ENCODE measurements at places on chromosomes 5 and 9.

DNA sequence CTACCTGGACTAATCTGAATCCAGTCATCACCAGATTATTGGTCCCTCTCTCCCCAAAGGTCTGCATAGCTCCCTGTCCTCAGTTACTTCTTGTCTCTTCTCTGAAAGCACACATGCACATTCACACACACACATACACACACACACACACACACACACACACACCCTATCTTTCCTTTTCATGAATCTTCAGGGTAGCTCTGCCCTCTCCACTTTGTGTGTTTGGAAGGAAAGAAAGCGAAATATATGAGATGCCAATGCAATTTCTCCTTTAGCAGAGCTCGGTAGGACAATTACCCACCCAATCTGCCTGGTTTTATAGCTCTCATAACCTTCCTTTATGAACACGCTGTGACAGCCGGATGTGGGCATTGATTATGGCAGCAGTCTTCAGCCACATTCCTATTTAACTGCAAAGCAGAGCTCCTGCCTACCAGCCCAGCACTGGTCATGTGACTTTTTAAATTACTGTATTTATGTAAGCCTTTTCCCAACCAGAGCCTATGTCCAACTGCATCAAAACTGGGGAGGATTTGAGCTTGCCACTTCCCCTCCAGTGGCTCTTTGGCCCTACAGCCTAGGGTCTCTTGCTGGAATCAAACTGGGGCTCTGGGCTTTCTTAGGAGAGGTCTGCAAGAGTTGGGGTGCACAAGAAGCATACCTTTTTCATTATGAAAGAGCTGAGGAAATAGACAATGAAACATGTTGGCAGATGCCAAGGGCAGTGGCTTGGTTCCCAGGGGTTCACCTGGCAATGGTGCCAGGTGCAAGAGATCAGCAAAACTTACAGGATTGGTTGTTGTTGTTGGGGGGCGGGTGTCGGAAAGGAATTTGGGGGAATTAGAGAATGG lies 20.8 kb upstream of the MATR3 start:
- no peak for DNase-seq

DNA sequence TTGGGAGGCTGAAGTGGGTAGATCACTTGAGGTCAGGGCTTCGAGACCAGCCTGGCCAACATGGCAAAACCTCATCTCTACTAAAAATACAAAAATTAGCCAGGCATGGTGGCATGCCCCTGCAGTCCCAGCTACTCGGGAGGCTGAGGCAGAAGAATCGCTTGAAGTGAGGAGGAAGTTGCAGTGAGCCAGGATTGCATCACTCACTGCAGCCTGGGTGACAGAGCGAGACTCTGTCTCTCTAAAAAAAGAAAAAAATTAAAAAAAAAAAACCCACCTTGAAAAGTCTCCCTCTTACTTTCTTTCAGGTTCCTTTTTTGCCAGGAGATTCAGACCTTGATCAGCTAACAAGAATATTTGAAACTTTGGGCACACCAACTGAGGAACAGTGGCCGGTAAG lies 34.2 kb downstream of the CDK7 start:
- no peak for DNase-seq

- no peak for DNase-seq
These were observed 137.8 kb downstream of the LPAR1 start for GRCh38 chr9:110900456-110900855.

DNA sequence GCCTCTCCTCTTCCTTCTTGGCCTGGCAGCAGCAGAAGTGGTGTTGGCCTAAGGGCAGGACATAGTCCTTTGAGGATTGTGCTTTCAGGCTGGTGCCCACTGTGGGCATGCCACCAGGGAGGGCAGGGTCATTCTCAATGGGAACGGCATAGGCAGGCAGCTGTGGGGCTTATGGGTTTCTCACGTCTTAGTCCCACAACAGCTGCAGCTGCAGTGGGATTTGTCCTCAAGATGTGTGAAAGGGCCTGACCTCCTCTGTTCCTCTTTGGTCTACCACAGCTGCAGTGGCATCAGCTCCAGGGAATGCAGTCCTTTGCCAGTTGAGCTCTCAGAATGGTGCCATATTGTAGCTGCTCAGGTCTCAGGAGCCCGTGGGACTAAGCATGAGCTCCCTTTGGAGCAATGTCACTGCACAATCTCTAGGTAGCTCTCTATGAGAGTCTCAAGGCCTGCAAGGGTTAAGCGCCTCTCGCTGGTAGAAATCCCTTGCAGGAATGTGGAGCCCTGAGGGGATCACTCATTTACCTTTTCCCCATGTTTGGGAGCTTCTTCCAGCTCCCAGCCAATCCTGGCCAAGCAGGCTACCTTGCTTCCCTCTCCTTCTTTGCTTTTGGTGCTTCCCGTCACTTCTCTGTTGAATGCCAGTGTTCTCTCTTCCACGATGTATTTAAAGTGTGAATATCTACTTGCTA lies 104.8 kb downstream of the GNA14 start:
- no peak for DNase-seq

DNA sequence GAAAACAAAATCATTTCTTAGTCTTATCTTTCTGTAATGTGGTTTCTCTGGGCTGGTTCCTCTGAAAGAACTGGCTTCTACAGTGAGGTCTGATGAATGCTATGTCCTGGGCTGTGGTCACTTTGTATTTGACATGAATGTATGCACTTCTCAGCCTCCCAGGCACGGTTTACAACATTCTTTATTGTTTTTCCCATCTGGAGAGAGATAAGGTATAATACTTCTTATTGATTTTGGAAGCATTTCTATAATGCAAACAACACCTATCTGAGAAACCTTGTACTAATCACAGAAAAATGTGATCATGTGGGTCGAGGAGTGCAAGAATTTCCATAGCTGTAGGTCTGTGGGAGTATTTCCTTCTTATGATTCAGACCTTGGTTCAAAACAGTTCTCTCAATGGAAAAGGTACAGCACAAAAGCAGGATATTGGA lies 46.9 kb downstream of the ACTBL2 start:
- DNase-seq: no peak

- DNase-seq: no peak
These were observed 137.1 kb upstream of the BASP1 start for GRCh38 chr5:17080361-17080760.

- no peak for DNase-seq
These were observed 54.0 kb downstream of the PLPP1 start for GRCh38 chr5:55480781-55481180.

- DNase-seq: peak; percentile 54
These were observed 627 bp downstream of the ARRDC1 start for GRCh38 chr9:137606005-137606621.

DNA sequence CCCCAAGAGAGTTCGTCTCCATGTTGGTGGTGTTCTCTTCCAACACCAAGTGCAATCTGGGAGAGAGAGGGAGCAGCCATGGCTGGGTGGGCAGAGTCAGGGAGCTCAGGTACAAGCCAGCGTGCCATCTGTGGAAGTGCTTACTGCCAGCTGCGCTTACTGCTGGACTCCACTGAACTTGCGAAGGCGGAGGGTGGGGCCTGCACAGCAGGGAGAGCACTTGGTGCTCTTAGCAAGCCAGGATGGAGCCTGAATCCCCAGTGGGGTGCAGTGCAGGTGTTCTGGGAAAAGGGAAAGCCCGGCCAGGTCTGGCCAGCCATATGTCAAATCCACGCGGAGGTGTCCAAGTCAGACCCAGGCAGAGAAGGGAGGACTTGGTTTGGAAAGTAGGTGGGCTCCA lies 142.0 kb downstream of the FANCC start:
- no peak for DNase-seq

DNA sequence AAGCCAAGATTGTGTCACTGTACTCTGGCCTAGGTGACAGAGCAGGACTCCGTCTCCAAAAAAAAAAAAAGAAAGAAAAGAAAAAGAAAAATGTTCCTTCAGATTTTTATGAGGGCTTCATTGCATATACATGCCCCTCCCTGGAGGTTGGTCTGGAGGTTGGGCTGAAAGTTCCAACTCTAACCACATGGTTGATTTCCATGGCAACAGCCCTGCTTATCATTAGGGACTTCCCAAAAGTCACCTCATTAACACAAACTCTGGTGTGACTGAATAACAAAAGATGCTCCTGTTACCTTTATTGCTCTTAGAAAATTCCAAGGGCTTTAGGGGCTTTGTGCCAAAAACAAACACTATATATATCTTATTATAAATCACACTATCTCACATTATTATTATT lies 113.8 kb downstream of the TMC1 start:
- no peak for DNase-seq

DNA sequence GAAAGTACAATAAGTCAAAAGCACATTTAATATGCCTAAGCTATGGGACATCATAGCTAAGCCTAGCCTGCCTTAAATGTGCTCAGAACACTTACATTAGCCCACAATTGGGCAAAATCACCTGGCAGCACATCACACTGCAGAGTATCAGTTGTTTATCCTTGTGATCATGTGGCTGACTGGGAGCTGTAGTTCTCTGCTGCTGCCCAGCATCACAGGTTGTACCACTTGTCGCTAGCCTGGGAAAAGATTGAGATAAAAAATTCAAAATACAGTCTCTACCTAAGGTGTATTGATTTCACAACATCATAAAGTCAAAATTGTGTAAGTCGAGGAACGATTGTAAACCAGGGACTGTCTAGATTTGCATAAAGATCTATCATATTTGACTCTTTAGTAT lies 58.6 kb downstream of the CAMK4 start:
- DNase-seq: no peak

DNA sequence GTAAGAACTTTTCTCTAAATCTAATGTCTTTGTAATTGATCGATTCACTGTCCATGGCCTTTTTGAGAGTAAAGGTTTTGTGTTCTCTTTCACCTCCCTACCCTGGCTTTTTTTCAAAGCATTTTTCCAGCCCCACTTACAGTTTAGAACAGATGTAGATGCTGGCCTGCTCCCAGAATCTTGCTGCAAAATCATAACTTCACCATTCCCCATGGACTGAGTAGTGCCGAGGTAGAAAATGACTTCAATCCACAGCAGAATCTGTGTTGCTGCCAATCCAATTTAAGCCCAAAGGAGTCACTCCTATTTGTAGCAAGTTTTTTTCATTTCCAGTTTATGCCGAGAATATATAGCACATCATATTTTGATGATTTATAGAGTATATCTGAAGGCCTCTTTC lies 46.5 kb upstream of the CEMIP2 start:
- no peak for DNase-seq

DNA sequence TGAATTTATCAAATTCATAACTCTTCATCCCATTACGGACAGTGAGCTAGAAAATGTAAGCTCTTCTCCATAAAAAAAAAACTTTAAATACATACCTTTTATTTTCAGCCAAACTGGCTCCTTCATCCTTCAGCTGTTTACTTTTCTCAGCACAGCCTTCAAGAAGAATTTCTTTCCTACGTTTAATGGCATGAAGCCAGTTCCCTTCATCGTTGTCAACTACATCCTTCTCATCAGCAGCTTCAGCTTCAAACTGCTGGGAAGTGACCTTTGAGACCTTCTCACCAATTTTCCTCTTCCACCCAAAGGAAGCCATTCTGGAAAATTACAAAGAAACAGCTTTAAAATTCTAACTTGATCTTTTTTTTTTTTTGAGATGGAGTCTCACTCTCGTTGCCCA lies 9.1 kb downstream of the TTC33 start:
- DNase-seq: no peak

GRCh38 chr5:157390551-157391297 lies 69.3 kb upstream of the NIPAL4 start:
- DNase-seq: peak; percentile 34

DNA sequence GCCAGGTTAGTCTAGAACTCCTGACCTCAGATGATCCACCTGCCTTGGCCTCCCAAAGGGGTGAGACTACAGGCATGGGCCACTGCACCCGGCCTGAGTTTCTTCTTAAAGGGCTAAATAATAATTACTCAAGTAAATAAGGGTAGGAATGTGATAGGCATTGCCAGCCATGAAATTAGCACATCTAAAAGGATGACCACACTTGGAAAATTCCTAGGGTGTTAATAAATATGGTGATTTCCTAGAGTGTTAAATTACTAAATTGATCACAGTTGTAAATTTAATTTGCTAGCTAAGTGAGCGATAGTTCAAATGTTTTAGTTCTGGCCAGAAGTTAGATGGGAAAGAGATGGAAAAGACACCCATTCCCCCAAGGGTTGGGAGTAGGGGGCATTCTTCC lies 53.4 kb downstream of the UBAP1 start:
- DNase-seq: no peak

GRCh38 chr9:93132287-93132927 lies 1.6 kb downstream of the NINJ1 start:
- DNase-seq: peak; percentile 24

DNA sequence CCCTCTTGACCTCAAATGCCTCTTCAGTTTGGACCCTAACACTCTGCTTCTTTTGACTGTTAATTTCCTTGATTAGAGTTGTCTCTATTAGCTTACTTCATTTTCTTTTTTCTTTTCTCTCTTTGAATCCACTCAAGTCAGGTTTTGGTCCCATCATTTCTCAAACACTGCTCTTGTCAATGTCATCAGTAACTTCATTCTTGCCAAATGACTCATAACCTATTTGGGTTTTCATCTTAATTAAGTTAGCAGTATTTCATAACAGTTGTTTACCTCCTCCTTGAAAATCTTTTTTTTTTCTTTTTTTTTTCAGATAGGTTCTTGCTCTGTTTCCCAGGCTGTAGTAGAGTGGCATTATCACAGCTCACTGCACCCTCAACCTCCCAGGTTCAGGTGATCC lies 119.6 kb downstream of the PARP8 start:
- DNase-seq: no peak

DNA sequence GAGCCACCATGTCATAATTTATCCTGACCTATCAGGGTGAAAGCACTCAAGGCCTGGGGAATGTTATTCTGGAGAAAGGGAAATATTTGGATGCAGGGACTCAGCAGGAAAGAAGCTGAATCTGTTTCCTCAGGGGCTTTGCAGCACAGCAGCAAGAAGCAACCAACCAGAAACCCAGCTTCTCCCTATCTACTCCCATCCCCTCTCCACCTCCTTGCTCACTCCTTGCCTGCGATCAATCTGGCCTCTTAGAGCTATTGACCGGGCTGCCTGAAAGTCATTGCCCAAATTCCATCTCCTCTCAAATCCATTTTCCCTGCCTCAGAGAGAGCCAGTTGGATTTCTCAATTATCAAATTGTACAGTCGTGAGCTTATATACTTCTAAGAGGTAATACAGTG lies 542.0 kb upstream of the TRPC7 start:
- DNase-seq: no peak

DNA sequence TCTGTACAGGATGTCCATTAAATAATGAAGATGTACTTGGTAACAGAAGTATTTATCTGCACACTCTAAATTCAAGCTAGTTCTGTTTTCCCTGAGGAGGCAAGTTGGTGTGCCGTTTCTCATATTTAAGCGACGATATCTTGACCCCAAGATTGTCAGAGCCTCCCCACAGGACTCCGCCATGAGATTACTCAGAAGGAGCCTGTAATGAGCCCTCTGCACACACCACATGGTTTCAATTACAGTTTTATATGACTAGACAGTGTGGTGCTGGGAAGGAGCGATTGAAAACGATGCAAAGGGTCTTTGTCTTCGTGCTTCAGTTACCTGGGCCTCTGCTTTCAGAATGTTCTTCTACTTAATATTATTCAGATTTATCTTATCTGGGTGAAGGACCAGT lies 840.4 kb upstream of the WWC1 start:
- DNase-seq: no peak

- DNase-seq: no peak
These were observed 98.4 kb upstream of the GDNF start for GRCh38 chr5:37938076-37938852.
